ENCODE measurements at places on chromosomes 13 and 19.
A peak's percentile ranks its signal among the peaks of the same experiment; 100 is the strongest.

DNA sequence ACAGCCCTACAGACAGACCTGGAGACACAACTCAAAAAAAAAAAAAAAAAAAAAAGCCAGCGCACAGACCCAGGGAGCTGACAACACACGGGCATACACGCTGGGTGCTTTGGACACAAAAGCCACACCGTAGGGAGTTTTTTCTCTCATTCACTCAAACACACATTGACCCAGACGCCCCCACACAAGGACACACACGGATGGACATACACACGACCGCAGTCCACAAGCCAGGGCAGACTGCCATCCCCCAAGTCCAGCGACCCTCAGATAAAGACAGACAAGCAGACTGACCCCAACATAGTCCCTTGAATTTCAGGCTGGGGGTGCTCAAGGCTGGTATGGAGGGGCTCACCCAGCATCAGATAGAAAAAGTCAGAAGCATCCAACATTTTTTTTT, 12.0 kb upstream of the TUBB4A start:
- DNase-seq: no peak

DNA sequence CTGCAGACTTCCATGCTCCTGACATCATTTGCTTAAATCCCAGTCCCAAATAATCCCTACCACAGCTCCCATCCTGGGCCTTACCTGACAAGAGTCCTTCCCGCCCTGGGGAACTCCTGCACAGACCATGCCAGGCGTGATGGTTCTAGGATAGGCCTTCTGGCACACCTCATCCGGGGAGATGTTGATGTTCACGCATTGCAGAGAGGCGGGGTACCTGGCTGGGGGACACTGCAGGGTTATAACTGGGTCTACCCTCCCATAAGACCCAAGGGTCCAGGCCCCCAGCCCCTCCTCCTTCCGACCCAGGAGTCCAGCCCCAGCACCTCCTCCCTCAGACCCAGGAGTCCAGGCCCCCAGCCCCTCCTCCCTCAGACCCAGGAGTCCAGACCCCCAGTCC, 4.0 kb downstream of the KLK14 start:
- no peak for DNase-seq

- DNase-seq: no peak
Observed at GRCh38 chr13:43797159-43797558, 10.4 kb upstream of the ENOX1 start.

DNA sequence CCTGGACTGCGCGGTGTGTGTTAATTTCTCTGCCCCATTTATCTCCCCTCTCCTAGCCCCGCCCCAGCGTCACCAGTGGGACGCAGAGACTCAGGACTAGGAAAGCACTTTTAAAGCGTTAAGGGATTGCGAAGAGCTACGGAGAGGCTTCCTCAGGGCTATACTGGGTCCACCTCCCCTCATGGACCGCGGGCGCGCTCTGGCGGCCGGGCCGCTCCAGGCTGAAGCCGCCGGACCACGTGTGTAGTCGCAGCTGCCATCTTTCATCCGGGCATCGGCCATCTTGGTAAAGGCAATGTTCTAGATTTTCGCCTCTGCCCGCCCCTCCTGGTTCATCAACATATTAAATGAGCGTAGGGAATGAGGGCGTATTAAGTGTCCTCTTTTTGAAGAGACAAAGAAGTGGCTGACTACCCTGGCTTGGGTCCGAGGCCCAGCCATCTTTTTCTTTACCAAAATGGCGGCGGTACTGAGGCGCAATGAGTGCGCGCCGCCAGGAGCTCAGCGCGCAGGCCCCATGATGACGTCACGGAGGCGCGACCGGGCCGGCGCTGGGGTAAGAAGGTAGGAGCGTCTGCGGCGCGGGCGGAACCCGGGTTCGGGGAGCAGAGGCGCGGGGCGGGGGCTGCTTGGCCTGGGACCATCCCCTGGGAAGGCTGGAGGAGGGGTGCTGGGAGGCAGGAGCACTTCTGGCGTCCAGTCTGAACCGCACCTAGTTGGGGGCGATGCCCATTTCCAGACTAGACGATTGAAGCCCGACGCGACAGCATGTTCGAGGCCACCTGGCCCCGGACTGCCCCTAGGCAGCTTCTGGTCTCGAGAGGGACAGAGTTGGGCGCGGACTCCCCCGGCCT, at the start of gene CCDC124:
Gene CCDC124 (plus strand): TSS at position 531 of the 854 bp plus-strand sequence. CDS start 3,406 bp downstream, outside the sequence.
- DNase-seq: peak; percentile 83

- no peak for DNase-seq
Observed at GRCh38 chr19:7692417-7693088, 9.4 kb downstream of the FCER2 start.

GRCh38 chr13:98581971-98582702, 5.2 kb upstream of the STK24 start:
- peak; percentile 64 for DNase-seq

DNA sequence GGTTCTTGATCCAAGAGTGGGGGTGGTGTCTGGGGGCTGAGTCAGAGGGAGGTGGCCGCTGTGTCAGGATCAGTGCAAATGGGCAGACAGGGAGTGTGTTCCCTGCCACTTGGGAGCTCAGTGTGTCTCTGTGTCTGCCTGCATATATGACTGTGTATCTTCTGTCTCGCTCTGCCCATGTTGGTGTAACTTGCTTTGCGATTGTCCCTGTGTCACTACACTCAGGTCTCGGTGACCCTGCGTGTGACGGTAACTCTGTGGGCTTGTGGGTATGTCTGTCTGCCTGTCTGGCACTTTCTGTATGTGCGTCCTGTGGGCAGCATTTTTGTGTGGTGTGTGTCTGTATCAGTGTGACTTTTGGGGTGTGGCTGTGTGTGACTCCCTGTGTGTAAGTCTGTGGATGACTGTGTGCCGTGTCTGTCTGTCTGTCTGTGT, 8.2 kb upstream of the ERFL start:
- DNase-seq: no peak

DNA sequence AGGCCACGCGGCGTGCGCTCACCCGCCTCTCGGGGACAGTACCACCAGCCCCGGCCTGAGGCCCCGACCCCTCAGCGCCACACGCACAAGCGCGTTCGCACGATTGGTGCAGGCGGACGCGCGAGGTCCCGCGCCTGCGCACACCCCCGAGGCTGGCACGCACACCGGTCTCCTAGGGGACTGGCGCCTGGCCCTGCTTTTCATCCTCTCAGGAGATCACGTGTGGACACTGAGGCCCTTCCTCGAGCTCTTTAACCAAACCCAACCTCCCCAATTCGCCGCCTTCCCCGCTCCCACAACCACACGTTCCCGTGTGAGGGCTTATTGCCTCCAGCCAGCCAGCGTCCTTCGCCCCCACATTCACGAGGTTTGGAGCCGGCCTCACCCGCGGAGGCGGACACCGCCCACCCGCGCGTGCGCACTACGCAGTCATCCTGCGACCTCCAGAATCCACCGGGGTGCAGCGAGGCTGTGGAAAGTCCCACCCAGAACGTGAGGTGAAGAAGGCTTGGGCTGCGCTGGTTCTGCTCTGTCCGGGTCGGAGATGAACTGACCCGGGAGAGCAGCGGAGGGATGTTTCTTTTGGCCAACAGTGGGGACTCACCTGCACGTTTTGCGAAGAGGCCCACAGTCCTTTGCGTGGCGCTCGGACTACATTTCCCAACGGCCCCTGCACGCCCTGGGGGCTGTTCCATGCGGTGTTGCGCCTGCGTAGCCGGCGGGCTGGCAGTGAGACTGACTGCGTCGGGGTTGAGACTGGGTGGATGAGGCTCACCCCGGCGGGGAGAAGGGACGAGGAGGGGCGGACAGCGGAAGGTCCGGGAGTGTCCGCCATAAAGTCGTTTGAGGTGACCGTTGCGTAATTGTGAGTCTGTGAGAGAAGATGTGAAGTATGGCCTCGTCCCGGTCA, 539 bp upstream of the ZNF667 start:
- DNase-seq: peak; percentile 87

- DNase-seq: no peak
Observed at GRCh38 chr19:51127755-51128154, 3.0 kb downstream of the SIGLEC9 start.

Data from NCI-H510A (cell line).